ENCODE measurements at places on chromosomes 2 and 18.
A peak's percentile ranks its signal among the peaks of the same experiment; 100 is the strongest.

DNA sequence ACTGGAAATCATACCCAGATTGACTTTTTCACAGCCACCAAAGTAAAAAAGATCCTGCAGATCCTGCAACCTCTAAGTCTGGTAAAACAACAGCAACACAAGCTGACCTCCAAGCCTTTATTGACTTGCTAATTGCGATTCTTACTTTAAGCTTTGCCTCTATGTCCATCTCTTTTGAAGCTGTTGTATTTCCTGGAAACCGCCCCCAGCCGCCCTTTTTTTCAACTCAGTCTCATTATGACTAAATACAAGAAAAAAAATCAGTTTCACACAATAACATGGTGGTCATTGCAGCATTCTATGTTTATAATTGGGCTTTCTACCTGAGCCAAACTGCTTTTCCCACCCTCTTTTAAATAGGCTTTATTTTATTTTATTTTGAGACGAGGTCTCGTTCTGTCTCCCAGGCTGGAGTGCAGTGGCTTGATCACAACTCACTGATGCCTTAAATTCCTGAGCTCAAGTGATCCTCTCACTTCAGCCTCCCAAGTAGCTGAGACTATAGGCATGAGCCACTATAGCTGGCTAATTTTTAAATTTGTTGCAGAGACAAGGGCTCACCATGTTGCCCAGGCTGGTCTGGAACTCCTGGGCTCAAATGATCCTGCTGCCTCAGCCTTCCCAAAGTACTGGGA, 76.2 kb downstream of the MOGAT1 start:
- no peak for DNase-seq

GRCh38 chr18:27695052-27695451, 481.9 kb downstream of the CDH2 start:
- no peak for DNase-seq

GRCh38 chr2:26190369-26190768, 17.5 kb downstream of the GAREM2 start:
- DNase-seq: no peak

DNA sequence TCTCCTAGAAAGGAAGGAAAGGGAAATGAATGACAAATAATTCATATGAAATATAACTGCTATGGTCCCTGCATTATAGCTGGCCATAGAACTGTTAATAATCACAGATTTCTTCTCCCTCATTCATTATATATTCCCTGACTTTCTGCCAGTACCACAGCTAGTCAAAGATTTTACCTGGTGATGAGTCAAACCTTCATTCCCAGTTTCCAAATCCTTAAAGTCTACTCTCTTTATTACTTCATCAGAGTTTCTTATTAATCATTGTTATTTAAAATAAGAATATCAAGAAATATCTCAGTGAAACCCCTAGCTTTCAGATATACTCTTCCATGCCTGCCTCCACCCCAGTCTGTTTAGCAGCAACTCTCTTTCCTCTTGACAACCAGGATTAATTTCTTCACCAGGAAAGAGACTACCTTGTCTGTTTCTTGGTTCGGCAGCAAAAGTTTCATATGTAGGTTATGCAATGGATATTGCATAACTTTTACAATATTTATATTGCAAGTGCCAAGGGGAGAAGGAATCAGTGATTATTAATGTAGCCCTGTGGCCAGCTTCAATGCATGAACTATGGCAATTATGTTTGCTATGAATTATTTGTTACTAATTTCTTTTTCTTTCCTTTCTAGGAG, 533.8 kb downstream of the FBXO15 start:
- no peak for DNase-seq

- peak; percentile 65 for DNase-seq
These were observed at the start of gene RBM45 for GRCh38 chr2:178112202-178113152. Gene RBM45, plus strand, starts transcription at chr2:178112437. Its CDS starts 110 bp downstream, at chr2:178112547.

- DNase-seq: no peak
These were observed 47.4 kb downstream of the TRPM8 start for GRCh38 chr2:233964581-233964980.

- no peak for DNase-seq
These were observed 549.9 kb downstream of the XIRP2 start for GRCh38 chr2:167438206-167438605.

DNA sequence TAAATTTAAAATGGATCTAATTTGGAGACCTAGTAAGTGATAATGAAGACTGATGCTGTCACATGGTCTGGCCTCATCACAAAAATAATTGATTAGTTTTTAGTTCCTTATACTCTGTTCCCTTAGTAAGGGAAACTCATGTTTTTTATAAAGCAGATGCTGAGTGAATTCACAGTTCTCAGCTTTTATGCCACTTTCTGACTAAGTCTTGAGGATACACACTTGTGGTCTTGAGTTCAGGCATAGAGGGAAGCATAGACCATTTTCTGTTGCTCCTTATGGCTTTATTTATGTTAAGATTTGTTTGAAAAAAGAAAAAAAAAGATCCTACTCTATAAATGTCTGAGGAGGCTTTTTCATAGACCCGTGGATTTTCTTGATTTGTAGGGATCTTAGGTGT, 91.1 kb downstream of the MAP4K4 start:
- no peak for DNase-seq

- DNase-seq: no peak
These were observed 64.3 kb downstream of the NFATC1 start for GRCh38 chr18:79459946-79460480.

- DNase-seq: no peak
These were observed 279.7 kb downstream of the MBD2 start for GRCh38 chr18:53944721-53945120.

GRCh38 chr2:18066066-18066465, 187.6 kb downstream of the KCNS3 start:
- no peak for DNase-seq

All from DMS 273 treated with DMSO at 0.1 percent for 48 hours (cell line).